ENCODE measurements at places on chromosomes 1 and 21.
A peak's percentile ranks its signal among the peaks of the same experiment; 100 is the strongest.

GRCh38 chr1:17405898-17406759, 33.3 kb downstream of the RCC2 start:
- peak; percentile 77 for DNase-seq

- no peak for DNase-seq
Measured at GRCh38 chr1:67978890-67979516, 71.4 kb downstream of the DIRAS3 start.

DNA sequence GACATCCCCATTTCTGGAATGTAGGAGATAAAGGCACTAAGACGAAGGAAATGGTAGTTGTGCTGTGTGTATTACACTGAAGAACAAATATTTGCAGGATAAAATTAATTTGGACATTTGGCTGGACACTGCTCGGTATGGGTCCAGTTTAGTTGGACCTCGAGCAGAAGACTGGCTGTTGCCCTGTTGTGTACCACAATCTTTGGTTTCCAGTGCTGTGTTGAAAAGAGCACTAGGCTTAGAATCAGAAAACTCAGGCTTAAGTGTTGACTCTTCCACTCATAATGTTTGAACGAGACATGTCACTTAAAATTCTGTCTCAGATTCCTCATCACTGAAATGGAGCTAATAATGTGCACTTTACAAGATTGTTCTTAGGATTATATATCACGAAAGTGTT, 1.2 kb upstream of the ARPC5 start:
- DNase-seq = no peak

DNA sequence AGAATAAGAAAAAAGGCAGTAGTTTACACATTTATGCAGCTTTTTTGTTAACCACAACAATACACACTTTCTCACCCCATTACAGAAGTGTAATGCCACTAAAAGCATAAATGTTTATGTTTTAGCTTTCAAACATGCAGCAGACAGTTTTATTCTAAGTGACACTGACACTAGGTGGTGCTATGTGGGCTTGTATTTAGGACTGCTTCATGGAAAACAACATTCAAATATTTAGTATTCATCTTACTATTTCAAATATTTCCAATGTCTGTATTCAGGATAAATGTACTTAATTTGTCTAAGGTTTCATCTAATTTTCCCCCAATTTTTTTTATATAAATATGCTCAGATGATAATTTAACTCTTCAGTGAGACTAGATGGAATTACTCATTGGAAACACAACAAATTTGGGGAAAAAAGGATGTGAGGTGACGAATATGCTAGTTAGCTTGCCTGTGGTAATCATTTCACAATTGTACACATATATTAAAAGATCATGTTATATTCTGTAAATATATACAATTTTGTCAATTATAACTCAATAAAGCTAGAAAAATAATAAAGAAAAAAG, 71.4 kb downstream of the USP1 start:
- DNase-seq = peak; percentile 34

DNA sequence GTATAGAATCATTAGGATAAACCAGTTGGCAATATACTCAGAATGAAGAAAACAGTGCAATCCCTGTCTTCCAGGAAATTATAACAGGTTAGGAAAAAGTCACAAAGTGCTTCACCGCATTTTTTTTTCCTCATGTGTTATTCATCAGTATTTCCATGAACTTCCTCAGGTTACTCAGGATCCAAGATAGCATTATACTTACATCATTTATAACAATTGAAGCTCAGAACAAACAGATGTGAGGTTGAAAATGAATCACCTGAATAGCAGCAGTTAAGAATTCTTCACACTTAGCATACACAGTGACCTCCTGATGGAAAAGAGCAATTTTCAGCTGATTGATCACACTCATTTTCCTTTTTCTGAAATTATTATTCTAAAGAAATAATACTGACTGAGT, 1040.7 kb upstream of the B3GALT2 start:
- DNase-seq = no peak

GRCh38 chr21:29155118-29155932, 24.9 kb downstream of the MAP3K7CL start:
- peak; percentile 57 for DNase-seq

GRCh38 chr1:40658751-40659648, 6.5 kb downstream of the RIMS3 start:
- no peak for DNase-seq

DNA sequence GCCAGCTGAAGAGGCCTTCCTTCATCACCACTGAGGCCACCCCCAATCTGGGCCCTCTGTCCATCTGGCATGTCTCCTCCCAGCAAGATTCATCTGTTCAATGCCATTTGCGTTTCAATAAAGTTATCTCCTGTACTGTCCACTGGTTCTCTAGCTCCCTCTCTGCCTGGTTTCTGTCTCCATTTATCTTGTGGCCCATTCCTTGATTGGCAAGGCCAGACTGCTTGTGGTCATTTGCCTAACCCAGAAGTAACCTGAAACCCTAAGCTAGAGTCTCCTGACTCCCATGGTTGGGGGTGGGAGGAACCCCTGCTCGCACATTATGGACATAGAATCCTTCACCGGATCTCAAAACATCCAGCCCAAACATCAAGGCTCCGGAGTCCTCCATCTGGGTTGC, 2.1 kb upstream of the IPO9 start:
- DNase-seq = no peak

- DNase-seq = no peak
Measured at GRCh38 chr1:13817906-13818305, 117.9 kb downstream of the PRDM2 start.

DNA sequence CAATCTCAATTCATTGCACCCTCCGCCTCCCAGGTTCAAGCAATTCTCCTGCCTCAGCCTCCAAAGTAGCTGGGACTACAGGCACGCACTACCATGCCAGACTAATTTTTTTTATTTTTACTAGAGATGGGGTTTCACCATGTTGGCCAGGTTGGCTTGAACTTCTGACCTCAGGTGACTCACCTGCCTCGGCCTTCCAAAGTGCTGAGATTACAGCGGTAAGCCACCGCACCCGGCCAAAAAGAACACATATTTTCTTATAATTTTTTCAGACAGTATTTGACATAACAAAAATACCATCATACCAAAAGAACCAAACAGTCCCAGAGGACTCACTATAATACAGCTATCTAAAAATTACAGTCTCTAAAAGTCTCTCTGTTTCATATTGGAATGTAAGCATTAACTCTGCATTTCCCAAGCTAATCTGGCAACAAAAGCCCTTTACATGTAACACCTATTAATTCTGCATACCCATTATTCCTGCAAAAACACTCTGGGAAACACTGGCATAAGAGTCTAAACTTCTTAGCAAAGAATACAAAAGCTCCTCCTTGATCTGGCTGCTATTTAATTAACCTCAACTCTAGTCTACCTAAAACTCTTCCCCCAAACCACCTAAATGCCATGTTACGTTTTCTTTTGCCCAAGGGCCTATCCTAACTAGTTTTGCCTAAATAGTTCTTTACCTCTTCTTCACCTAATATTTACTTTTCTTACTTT, 26.9 kb downstream of the WDR26 start:
- no peak for DNase-seq

DNA sequence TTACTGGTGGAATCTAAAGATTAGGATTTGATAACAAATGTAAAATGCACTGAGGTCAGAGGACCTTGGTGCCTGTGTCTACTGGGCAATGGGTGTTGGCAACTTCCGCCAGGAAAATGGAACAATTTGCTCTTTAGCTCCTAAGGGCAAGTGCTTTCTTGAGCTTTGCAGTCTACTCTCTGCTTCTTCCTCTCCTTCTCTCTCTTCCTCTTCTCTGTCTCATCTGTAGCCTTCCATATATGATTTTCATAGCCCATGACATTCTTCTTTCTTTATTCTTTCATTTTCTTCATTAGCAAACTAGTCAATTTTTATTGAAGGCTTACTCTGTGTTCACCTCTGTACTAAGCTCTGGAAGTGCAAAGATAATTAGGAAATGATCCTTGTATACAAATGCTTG, 35.5 kb downstream of the OVGP1 start:
- no peak for DNase-seq

GRCh38 chr1:207311888-207312603, 9.4 kb upstream of the CD55 start:
- no peak for DNase-seq

DNA sequence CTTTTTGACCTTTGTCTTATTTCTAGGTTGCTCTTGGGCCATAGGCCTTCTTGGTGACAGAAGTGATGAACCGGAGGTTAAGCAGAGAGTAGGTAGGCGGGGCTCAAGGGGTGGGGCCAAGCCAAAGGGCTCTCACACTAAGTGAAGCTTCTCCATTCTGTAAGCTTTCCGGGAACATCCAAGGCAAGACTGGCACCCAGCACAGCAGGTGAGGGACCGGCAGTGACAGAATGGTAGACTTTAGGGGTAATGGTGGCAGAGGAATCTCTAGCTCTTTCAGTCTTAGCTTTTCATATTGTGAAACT, at the start of gene TNFAIP8L2:
TNFAIP8L2 (plus strand) TSS at position 135 of the 305 bp plus-strand sequence. CDS start 2,049 bp downstream, outside the sequence.
- DNase-seq = no peak

DNA sequence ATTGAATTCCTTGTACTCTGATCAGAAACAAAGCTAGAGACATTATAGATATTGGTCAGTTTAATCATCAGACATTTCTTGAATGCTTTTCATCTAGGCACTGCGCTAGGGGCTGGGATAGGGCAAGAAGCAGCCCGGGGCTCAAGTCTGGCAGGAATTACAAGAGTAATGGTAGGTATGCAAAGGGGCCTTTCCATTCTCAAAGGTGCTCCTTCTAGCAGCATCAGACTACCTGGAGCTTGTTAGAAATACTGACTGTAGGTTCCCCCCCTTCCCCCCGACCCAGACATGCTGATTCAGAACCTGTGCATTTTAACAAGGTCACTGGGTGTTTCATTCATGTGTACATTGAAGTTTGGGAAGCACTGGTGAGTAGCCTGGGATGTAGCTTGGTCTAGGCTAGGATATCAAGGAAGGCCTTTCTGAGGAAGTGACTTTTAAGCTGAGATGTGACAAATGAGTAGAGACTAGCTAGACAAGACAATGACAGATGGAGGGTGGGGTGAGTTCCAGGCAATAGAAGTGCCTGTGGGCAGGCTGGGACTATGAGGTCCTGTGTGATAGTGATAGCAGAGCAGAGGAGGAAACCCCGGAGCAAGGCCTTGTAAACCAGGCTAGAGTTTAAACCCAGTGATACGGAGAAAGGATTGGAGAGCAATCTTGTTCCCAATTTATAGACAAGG, 26.3 kb downstream of the NFASC start:
- DNase-seq = no peak

GRCh38 chr1:96722958-96723357, 1.4 kb downstream of the PTBP2 start:
- no peak for DNase-seq

DNA sequence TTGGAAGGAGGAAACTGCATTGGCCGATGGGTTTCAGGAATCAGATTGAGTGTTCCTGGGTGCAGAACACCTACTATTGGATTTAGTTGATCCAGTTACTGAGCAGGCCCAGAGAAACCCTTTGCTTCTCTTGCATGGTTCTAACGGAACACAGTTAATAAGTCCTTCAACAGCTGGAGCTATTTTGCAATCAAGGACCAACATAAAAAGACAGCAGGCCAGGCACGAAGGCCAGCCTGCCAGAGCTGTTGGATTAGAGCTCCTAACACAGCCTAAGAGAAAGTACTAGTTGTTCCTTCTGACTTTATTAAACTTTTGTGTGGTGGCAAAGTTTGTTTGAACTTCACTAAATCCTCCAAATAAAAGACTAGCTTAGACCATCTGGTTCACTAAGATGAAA, 148.0 kb upstream of the LMO4 start:
- no peak for DNase-seq

DNA sequence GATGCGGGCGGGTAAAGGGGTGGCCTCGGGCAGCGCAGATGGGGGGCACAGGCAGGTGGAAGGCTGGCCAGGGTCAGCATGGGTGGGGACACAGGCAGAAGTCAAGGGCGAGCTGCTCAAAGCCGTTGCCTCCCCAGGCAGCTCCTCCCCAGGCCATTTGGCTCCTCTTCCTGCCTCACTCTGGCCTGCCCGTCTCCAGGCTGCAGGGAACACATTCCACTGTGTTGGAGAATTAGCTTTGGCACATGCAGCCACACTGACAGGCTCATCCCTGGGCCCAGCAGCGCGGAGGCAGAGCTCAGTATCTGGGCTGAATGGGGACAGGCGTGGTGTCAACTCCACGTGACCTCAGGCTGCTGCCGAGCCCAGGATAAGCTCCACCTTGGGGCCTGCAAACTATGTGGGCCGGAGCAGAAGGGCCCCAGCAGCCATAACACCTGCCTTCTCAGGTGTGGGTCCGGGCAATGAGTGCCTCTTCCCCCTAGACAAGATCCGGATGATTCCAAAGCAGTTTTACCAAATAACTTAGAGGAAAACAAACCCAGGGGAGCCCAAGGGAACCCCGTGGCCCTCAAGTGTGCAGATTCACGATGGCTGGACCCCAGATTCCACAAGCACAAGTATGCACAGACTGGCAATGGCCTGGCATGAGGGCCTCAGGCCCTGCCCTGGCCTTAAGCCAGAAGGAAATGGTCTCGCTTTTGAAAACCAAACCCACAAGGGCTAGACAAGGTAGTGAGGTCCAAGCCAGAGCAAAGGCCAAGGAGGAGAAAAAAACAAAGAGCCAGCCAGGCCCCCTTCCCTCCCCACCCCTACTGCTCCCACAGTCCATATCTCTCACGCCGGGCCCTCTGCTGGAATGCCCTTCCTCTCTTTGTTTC, 40.2 kb downstream of the HSPG2 start:
- no peak for DNase-seq

DNA sequence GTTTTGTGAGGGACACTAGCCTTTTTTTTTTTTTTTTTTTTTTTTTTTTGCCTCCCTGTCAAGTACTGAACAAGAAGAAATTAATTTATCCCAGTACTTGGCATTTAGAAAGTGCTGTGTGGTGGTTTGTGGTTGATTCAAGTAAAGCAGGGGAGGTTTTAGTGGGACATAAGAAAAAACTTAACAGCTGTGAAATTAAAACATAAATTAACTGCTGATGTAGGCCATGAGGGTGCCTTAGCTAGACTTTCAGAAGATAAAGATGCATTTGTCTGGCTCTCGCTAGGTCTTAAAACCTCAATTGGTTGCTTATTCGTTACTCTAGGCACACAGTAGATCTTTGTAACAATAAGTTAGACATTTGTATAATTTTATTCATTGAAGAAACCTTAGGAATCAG, 52.3 kb downstream of the SPATA46 start:
- no peak for DNase-seq

Measured in HEK293T (cell line).